Airway epithelial cell (primary cell): ENCODE measurements at places on chromosomes 5 and 9. TPM values are rescaled to one million over a fixed set of nuclear protein-coding genes. Genes with fewer than 3 reads are reported as not detected.

Gene PCDHGA5
- 0.05 and 0.07 TPM in 2 replicates for total RNA-seq

Gene SLC6A3
- total RNA-seq, result not detected in 2 replicates

Gene SLC2A8
- 15.0 and 26.3 TPM in 2 replicates for total RNA-seq

Gene HMMR
- total RNA-seq, result 26.5 and 34.5 TPM in 2 replicates

Gene PCDHGA8
- 0.35 and 0.51 TPM in 2 replicates for total RNA-seq

Gene NXNL2
- total RNA-seq, result 0.23 TPM in 1 of 2 replicates, not detected in the other

Gene DEPDC1B
- 15.7 and 20.7 TPM in 2 replicates for total RNA-seq

Gene SPATA31E1
- total RNA-seq, result not detected in 2 replicates

Gene PCDHA1
- 0.14 TPM in 2 replicates for total RNA-seq

Gene SH2D3C
- 0.21 TPM in 1 of 2 replicates, not detected in the other for total RNA-seq

Gene CCNB1
- total RNA-seq, result 153 and 171 TPM in 2 replicates

Gene IGIP
- 0.70 and 1.1 TPM in 2 replicates for total RNA-seq

Gene PCDHGC5
- 0.79 and 1.1 TPM in 2 replicates for total RNA-seq

Gene GABRP
- 0.09 and 0.35 TPM in 2 replicates for total RNA-seq

Gene PTPA
- total RNA-seq, result 92.2 and 101 TPM in 2 replicates

Gene DNAH5
- 0.42 and 2.2 TPM in 2 replicates for total RNA-seq

Gene CER1
- total RNA-seq, result not detected in 2 replicates

Gene OR13C4
- total RNA-seq, result not detected in 2 replicates

Gene C1QTNF2
- not detected in 2 replicates for total RNA-seq

Gene TAF1L
- total RNA-seq, result not detected in 2 replicates

Gene CETN3
- 15.7 and 22.4 TPM in 2 replicates for total RNA-seq

Gene FBN2
- total RNA-seq, result 28.7 and 40.0 TPM in 2 replicates
